ENCODE measurements at places on chromosomes 6 and 20.

- no peak for DNase-seq
Measured at GRCh38 chr20:44614525-44614924, 32.1 kb downstream of the PKIG start.

- no peak for DNase-seq
Measured at GRCh38 chr6:151103266-151103665, 136.5 kb upstream of the AKAP12 start.

- DNase-seq = no peak
Measured at GRCh38 chr6:149859938-149860337, 4.2 kb downstream of the LRP11 start.

DNA sequence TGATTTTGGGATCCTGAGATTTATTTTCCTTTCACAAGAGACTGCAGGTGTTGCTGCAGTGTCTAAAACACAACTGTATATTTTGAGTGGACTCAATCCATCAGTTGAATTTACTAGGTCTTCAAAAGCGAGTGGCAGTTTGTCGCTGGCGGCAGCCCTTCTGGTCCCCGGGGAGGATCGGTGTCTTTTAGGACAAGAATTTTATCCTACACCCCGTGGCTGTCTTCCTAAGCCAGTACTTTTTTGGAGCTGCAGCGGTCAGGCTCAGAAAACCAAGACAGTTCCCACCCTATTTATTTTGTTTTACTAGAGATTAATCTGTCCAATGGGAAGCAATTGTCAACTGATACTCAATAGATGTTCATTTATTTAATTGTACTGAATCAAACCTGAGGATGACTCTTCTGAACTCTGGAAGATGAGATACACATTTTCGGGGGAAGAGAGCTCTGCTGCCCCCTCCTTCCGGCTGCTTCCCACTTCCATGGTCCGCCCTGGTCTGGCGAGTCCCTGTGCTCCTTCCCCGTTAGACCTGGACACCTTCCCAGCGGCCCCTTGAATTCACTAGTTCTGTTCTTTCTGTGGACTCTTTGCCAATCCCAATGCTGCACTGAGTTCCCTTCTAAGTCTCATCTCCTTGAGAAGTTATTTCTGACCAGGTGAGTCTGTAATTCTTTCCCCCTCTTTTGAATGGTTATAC, 90.6 kb downstream of the ERMARD start:
- no peak for DNase-seq

GRCh38 chr20:52843425-52843824, 128.7 kb upstream of the TSHZ2 start:
- no peak for DNase-seq

DNA sequence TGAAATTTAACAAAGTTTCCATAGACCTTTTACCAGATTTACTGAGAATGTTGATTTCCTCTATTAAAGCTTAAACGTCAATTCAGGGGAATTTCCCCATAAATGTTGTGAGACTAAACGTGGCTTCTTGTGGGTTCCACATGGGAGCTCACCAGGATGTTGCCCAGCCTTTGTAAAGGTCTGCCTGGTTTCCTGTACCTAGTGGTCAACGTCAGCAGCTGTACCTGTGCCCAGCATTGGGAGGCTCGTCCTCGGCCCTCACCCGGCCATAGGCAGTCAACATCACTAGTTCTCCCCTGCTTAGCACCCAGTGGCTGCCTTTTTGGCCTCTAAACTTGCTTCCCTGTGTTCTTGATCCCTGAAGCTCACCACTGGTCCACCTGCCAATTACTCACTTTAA, 22.1 kb upstream of the CD83 start:
- DNase-seq = no peak

DNA sequence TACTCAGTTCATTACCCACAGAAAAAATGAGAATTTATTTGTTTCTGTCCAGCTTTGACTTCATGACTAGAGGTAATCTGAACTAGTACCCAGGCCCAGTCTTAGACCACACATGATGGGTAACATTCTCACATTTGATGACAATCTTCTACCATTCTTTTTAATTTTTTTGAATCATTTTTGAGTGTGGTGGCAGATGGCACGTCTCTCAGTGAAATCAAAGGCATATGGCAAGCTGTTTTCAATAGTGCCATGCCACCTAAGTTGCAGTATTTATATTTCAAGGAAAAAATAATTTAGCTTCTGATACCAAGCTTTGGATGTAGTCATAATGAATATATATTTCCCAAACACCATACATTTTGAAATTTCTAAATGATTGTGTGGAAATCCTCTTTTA, 88.8 kb upstream of the HS3ST5 start:
- no peak for DNase-seq

- DNase-seq = no peak
Measured at GRCh38 chr20:63051186-63051860, 44.6 kb upstream of the BHLHE23 start.

- DNase-seq = no peak
Measured at GRCh38 chr6:57089265-57089664, 723 bp upstream of the ZNF451 start.

DNA sequence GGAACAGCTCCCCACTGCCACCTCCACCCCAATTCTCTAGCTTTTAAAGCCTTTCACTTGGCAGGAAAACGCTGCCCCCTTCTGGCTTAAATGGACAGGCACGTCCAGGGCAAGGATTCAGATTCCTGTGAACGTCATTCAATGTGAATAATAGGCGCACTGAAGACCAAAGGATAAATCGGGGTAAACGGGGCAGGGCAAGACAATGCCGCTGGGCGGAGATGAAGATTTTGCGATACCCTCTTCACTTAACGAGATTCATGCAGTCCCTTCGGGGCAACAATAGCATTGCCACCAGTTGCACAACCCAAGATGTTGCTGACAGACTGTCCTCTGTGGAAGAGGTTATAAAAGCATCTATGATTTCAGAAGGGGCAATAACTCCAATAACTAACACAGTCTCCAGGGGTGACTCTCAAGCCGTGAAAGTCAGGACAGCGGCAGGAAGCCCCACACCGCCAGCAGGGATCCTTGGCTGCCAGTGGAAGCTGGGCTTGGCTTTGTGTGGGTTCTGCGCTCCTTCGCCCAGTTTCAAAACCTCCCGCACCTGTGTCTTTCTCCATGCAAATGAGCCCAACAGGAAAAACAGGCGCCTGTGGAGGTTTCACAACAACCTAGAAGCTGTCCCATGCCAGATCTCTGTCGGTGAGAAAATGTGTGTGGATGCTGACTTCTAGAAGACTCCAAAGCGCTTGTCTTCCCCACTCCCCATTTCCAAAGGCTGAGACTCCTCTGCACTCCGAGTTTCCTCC, 291.8 kb downstream of the BMP7 start:
- DNase-seq = peak; percentile 36

DNA sequence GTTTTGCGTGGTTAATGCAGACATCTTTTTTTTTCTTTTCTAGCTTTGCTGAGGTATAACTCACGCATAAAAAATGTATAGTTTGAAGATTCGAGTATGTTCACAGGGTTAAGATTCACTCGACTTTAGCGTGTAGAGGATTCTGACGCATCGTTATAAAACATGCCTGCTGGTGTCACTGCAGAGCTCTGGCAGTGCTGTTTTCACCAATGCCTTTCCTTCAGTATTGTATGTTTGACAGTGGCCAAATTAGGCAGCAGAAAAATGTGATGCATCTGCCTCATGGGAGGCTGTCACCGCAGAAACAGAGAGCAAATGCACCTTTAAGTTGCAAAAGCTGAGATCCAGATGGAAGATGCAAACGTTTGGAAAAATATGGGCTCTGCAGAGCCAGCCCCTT, 18.0 kb upstream of the SIRPB2 start:
- no peak for DNase-seq

GRCh38 chr6:44432726-44433125, 45.2 kb downstream of the CDC5L start:
- no peak for DNase-seq

GRCh38 chr6:64838726-64839125, 868.3 kb downstream of the EYS start:
- no peak for DNase-seq

GRCh38 chr6:46510651-46511050, 19.4 kb upstream of the RCAN2 start:
- DNase-seq = no peak

- DNase-seq = no peak
Measured at GRCh38 chr6:151757506-151757955, 50.0 kb upstream of the ESR1 start.
